ENCODE measurements at places on chromosomes 2 and 18.

DNA sequence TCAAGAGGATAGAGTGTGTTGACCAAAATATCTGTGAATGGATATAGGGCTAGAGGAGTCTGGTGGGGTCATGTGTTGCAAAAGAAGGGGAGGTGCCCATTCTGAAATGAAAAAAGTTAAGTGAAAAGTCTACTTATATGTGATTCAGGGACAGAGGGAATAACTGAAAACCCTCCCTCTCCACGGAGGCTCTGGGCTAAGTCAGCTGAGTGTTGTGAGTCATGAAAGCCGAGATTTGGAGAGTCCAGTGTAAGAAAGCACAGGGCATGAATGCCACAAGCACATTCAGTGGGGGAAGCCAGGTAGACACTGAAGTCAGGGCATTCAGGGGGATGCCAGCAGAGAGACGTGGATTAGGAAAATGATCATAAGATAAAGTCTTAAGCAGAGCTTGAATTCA lies 871.9 kb downstream of the TSN start:
- DNase-seq = no peak

GRCh38 chr2:1026141-1026540 lies 75.5 kb downstream of the SNTG2 start:
- DNase-seq = no peak

- no peak for DNase-seq
Measured at GRCh38 chr2:120526047-120526562, 180.2 kb downstream of the INHBB start.

DNA sequence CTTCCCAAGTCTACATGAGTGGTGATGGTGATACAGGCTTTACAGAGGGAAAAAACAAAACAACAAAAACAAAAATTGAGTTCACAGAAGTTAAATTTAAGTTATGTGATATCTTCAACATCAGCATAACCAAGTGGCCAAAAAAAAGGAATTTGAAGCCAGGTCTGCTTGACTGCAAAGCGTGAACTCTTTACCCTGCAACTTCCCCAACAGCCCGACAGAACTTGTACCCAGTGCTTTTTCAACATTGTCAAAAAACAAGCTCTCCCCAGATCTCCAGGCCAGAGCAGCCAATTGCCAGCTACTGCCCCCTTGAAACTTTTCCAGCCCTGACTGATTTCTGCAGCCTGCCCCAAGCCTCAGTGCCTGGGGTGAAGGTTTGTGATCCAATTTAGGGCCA lies 76.7 kb downstream of the RNF144A start:
- no peak for DNase-seq

GRCh38 chr2:7971841-7972240 lies 710.0 kb upstream of the ID2 start:
- DNase-seq = no peak

DNA sequence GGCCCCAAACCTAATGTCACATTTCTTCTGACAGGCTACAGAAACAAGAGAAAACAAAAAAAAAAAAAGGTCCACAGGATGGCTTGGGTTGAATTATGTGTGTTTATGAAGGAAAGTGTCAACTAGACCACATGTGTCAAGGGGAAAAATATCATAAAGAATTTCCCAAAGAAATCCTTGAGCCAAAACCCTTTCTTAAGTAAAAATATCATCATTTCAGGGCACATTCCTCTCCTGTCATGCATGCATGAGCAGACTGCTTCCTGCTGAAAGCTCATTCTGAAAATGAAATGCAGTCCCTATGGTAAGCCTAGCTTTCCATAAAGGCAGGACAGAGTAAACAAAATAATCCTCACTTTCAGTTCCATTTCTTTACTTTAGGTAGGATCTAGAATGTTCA lies 85.7 kb upstream of the RBBP8 start:
- no peak for DNase-seq

GRCh38 chr2:38763228-38763627 lies 12.1 kb upstream of the SRSF7 start:
- no peak for DNase-seq

GRCh38 chr2:234869164-234869563 lies 82.7 kb upstream of the SH3BP4 start:
- no peak for DNase-seq

GRCh38 chr18:12361770-12362378 lies 15.2 kb downstream of the AFG3L2 start:
- no peak for DNase-seq

- no peak for DNase-seq
Measured at GRCh38 chr2:240111253-240111652, 24.9 kb downstream of the COPS9 start.

GRCh38 chr18:76495435-76496193 lies 572 bp upstream of the ZNF516 start:
- DNase-seq = no peak

DNA sequence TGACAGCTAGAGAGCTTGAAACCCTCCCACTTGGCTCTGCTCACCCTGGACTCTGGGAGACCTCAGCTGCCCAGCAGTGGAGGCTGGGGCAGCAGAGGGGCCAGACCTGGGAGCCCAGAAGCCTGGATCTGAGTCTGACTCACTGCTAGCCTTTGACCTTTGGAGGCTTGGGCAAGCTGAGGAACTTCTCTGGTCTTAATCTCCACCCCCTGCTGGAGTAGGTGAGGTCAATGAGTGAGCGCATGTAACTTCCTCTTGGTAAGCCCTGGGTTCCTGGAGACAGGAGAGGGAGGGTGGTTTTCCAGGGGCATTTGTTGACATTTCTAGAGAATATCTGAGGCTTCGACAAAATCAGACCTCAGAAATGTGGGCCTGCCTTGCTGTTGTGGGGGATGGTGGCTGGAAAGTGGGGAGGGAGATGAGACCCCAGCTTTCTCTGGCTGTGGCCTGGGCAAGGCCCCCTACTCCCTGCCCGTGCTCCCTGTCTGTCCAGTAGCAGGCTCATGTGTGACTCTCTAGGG lies 73.0 kb upstream of the YWHAQ start:
- DNase-seq = no peak

- DNase-seq = no peak
Measured at GRCh38 chr2:43370705-43371104, 144.3 kb upstream of the ZFP36L2 start.

DNA sequence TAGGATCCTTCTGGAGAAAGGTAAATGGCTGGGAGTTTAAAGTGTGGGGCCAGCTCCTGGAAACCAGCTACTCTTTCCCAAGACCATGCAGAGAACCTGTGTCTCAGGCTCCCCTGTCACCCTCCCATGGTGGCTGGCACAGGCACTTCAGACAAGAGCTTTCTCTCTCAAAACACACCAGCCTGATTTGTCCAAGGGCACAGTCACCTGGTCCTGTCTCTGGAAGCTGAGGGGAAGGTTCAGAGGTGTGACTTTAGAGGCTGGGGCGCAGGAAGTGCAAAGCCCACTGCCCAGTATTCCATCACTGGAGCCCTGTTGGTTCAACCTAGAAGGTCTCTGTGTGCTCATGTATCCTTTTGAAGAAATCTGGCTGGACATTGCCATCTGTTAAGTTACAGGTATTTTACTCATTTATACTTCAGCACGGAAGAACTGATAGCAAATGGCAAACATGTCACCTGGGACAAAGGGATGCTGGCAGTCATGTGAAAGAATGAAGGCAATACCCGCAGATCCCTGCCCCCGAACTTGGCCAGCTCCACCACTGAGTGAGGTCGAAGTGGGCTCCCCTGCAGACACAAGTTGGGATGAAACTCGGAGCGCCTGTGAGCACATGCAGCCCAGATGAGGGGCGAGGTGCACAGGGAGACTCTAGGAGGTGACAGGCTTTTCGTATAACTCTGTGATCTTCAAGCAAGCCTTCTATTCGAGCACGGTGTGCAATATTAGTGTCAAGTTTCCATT lies 96.9 kb upstream of the MGAT4A start:
- DNase-seq = no peak

GRCh38 chr18:74804677-74805076 lies 207.0 kb downstream of the ZNF407 start:
- DNase-seq = no peak

GRCh38 chr18:10419420-10420103 lies 34.9 kb upstream of the APCDD1 start:
- no peak for DNase-seq

DNA sequence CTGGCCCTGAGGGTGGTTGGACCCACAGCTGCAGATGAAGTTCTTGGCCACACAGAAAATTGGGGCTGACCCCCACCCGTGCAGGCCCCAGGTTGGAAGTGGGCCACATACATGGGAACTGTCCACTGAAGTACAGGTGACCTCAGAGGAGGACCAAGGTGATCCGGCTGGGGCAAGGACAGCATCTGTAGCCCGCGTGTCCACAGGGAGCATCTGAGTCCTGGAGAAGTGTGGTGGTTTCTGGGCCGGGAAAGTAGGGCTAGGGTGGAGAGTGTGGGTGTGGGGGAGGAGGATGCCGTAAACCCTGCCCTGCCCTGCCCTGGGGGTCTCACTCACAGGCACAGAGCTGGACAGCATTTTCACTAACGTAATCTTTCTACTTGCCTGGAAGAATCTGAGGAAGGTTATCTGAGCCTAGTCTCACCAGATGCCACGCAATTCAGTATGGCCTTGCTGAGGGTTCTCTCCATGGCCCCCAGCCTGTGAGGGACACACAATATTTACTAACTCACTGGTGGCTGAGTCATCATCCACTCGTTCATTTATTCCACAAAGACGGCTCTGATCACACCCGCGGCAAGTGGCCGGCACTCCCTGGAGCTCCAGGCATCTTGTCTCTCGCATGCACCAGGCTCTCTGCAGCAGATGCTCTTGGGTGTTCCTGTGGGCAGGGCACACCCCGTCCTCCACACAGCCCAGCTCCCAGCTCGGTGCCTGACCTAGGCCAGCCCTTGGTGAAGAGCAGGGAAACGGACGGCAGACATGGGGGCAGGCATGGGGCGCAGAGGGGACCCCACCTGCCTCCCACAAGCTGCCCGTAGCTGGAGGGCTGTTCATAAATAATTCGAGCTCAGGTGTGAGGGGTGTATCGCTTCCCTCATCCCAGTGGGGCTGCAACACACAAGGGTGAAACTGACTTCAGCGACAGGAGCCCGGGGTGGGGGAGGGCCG lies 51.2 kb downstream of the INHBB start:
- DNase-seq = no peak

GRCh38 chr2:3354986-3355385 lies 22.6 kb downstream of the EIPR1 start:
- DNase-seq = peak; percentile 67

- no peak for DNase-seq
Measured at GRCh38 chr2:50042771-50043170, 888.5 kb upstream of the FSHR start.

DNA sequence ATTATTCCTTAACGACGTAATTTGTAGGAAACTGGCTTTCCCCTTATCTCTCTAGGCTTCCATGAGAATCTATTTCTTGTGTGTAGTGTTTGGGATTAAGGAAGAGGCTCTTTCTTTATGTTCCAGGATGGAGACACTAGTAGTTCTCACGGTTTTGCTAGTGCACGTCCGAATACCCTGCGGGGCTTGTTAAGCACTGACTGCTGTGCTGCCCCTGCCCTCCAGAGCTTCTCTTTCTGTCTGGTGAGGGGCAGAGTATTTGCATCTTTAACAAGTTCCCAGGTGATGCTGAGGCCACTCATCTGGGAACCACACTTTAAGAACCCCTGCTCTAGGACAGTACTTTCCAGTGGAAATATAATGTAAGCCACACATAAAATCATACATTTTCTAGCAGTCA lies 76.4 kb downstream of the SPATS2L start:
- DNase-seq = no peak

- DNase-seq = no peak
Measured at GRCh38 chr2:133360190-133360589, 208.1 kb downstream of the NCKAP5 start.

DNA sequence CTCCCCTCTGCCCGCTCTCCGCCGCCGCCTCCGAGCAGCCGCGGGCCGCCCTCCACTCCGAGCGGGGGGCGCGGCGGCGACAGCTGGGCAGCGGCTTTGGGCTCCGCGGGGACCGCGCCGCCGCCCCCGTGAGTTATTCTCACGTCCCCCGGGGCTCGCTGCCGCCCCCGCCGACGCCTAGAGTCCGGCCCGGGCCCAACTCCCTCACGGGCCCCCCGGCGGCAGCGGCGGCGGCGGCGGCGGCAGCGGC lies 645 bp downstream of the MIB1 start:
- DNase-seq = no peak

DNA sequence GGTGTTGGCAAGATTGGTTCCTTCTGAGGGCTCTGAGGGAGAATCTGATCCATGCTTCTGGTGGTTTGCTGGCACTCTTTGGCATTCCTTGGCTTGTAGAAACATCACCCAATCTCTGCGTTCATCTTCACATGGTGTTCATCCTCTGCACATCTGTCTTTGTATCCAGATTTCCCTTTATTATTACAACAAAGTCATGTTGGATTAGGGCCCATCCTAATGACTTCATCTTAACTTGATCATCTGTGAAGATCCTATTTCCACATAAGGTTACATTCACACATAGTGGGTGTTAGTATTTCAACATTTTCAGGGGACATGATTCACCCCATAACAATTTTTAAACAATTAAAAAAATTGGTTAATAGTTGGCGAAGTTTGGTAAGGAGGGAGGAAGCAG lies 177.4 kb upstream of the CWC22 start:
- DNase-seq = no peak

DNA sequence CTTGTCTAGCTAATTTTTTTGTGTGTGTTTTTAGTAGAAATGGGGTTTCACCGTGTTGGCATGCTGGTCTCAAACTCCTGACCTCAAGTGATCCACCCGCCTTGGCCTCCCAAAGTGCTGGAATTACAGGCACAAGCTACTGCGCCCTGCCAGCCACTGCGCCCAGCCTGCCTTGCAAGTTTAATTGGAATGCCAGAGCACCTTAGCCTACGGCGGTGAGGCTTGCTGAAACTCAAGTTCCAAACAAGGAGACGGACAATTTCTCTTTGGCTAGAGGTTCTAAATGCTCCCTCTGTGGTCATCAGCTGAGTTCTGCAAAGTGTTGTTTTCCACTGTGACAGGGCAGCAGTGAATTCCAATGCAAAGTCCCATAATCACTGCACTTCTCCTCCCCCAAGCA lies 583.4 kb downstream of the KCNJ3 start:
- DNase-seq = no peak

- DNase-seq = no peak
Measured at GRCh38 chr18:10319914-10320600, 134.4 kb upstream of the APCDD1 start.

- DNase-seq = no peak
Measured at GRCh38 chr2:203772456-203773165, 66.2 kb downstream of the CD28 start.

All from NCI-H187 (cell line).